ENCODE measurements at places on chromosomes 4 and X.
A peak's percentile ranks its signal among the peaks of the same experiment; 100 is the strongest.

GRCh38 chrX:17411205-17411604 lies 36.2 kb downstream of the NHS start:
- no peak for DNase-seq

- peak; percentile 84 for DNase-seq
Measured at GRCh38 chr4:22686141-22686540, 6.6 kb upstream of the GBA3 start.

DNA sequence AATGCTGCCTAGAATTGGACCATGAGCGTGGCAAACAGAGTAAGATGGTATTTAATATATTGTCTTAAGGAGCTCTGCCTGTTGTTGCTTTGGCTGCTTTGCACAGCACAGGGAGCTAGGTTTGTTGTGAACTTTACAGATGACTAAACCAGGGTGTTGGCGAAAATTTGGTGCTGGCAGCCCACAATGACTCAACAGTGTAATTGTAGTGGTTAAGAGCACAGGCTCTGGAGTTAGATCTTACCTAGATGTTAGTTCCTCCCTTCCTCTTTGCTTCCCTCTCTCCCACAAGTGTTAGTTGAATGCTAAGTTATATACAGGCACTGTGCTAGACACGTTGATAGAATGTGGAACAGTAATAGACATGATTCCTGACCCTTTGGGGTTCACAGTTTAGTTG lies 128.9 kb upstream of the TRPC5 start:
- DNase-seq: peak; percentile 54

GRCh38 chr4:149932188-149932587 lies 116.5 kb upstream of the IQCM start:
- DNase-seq: no peak

- no peak for DNase-seq
Measured at GRCh38 chr4:42925921-42926320, 33.4 kb downstream of the GRXCR1 start.

DNA sequence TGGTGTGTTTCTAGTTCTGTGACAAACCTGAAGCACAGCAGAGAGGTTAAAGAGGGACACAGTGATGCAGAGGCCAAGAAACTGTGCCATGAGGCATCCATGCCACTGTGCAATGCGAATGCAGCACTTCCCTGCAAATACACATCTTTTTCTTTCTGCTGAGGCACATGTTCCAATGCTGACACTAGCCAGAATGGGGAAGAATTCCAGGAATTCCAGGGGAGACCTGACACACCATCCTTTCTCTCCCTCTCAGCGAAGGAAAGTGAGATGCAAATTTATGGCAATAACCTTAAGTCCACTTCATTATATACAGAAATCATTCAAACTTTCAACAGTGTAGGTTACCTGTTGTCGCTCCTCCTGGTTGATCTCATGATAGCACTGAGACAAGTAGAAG lies 204.8 kb downstream of the LDB2 start:
- DNase-seq: no peak

- DNase-seq: no peak
Measured at GRCh38 chr4:101418466-101418865, 71.1 kb upstream of the PPP3CA start.

GRCh38 chr4:22595684-22596083 lies 79.8 kb upstream of the ADGRA3 start:
- DNase-seq: no peak

- peak; percentile 37 for DNase-seq
Measured at GRCh38 chr4:144583658-144584057, 62.3 kb upstream of the HHIP start.

DNA sequence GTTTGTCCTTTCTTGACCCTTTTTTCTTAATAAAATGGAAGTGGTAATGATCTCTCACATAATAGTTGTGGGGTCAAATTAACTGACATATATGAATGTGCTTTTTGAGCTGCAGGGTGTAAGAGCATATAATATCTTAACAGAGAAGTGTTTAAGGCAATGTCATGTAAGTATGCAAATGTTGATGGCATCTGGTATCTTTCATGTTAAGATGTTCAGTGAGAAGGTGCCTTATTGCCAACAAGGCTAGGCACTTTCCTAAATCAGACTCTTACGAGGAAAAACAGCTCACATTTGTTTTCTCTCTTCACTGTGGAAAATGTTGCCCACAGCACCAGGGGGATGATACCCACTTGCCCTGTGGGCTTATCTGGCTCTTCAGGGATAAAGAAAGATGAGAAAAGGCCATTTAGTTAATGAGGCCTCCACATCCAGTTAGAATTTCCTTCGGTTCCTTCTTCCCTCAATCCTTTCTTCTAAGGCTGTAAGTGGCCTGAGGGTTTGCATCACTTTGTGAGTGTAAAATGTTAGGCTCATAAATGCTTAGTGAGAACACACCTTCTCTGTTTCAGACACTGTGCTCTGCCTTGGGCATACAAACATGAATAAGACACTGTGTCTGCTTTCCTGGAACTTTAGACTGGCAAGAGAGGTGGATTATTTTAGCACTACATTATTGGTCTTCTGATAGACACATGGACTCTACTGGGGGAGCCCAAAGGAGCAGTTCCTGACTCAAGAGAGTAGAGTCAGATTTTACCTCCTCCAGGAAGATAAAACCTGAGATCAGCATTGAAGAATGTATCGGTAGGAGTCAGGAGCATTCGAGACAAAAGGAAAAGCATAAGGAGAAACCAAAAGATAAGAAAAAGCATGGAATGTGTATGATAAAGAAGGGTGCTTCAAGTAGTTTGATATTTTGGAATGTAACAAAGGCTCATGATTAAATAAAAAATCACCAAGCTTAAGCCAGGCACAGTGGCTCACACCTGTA lies 135.5 kb downstream of the SOWAHB start:
- peak; percentile 30 for DNase-seq

DNA sequence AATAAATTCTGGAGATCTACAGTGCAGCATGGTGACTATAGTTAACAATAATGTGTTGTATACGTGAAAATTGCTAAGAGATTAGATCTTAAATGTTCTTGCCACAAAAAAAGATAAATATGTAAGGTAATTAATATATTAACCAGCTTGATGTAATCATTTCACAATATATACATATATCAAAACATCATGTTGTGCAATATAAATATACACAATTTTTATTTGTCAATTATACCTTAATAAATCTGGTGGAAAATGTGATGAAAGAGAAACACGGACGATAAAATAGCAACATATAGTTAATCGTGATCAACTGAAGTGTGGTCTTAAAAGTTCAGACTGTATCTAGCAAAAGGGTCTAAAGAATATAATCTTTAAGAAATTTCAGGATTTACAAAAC lies 16.5 kb upstream of the NDNF start:
- DNase-seq: no peak

DNA sequence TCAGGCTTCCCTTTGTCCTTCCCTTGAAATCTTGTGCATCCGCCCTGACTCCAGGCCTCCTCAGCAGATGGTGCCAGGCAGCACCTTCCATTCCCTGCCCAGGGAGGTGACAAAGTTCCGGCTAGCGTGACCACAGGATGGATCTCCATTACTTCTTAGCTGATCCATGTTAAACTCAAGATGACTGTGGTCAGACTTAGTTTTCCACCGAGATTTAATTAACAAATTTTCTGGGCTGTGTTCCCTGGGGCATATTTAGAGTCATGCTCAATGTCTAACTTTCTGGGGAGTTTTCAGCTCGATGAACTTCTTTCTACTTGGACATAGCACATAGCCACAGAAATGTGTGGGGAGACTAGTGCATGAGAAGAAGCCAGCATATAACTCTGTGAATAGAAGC lies 215.1 kb upstream of the SFRP2 start:
- peak; percentile 23 for DNase-seq

DNA sequence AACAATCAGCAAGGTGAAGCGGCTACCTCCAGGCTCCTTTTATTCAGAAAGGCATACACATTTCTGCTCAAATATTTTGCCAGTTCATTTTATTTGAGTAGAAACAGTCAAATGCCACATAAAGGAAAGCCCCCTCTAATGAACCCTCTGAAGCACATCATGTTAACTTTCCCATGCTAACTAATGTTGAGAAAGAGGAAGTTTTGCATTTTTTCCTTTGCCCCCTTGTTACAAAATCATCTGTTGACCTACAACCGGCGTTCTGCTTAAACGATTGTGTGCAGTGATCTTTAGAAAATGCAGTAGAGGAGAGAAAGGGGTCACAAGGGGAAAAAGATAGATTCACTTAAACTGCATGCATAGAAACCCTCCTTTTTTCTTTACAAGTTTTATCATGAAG lies 25.2 kb upstream of the ATXN3L start:
- no peak for DNase-seq

- no peak for DNase-seq
Measured at GRCh38 chrX:20796450-20796849, 529.7 kb upstream of the RPS6KA3 start.

DNA sequence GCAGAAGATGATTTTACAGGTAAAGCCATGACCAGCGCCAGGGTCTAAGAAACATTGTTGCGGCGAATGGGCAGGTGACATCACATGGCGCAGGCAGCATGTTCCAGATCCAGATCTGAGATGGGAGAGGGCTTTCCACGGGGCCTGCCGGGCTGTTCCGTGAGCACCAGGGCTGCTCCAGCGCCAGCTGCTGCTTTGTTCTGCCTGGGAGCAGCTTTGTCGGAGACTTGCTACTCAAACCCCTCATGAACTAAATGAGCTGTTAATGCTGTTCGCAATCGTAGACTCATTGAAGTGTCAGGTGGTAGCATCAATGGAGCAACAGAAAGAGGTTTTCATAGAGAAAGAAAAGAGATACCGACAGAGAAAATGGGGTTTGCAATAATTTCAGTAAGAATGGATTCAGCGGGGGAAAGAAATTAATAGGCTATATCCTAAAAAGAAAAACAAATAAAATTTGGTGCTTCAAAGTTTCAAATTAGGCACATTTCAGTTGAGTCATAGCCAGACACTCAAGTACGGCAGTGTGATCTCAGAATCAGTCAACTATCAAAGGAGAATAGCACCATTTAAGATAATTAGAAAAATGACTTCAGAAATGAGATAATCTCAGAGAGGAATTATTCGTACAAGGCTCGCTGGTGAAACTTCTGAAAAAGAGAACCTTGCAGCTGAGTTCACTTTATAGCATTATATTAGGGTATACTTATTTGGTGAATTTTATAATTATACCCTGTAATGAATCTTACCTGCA lies 23.9 kb downstream of the SORBS2 start:
- no peak for DNase-seq

- DNase-seq: no peak
Measured at GRCh38 chrX:143733866-143734265, 13.3 kb upstream of the SPANXN2 start.

- no peak for DNase-seq
Measured at GRCh38 chrX:69144838-69145680, 20.2 kb downstream of the PJA1 start.

DNA sequence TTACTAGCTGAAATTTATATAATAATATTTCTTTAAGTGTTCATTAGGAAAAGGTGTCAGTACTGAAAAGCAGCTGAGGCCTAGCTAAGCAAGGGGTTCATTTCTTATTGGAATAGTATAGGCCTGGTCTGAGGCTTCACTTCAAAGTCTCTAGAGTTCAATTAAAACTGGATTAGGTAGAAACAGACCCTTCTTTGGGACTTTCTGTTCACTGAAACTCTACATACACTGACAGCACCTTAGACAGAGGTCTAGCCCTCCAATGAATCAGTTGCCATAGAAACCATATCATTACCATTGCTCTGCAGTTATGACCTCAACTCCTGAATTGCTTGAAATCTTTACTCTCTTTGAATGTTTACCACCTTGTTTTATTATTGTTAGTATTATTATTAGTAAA lies 86.4 kb upstream of the MAB21L2 start:
- DNase-seq: no peak

GRCh38 chrX:721354-721753 lies 90.8 kb downstream of the SHOX start:
- DNase-seq: no peak

DNA sequence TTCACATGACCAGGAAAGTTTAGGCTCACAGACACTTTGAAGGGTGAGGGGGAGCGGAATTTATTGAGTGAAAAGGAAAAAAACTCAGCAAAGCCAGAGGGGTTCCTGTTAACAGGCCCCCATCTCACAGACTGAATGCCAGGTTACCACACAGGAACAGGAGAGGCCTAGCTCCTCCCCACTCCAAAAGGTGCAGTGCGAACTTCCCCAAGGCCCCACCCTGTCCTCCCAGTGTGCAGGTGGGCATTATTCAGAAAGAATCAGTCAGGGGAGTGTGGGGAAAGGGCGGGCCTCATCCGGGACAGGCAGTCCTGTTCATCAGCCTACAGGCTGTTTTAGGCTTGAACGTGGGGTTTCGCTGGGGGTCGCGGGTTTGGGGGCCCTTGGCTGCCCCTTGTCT lies 4.0 kb downstream of the OTC start:
- no peak for DNase-seq

DNA sequence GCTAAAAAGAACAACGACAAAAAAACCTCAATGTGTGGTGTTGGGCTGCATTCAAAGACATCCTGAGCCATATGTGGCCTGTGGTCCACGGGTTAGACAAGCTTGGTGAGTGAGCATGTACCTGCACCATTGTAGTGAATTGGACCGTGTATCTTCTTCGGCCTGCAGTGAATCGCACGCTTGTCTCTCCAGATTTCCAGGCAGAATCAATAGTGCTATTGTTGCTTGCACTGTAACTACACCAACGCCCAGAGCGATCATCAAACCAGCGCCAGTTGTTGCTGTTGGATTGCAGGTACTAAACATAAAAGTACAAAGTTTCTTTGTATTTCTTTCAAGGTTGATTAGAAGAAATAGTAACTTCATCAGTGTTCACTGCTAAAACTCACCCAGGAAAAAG lies 101.6 kb downstream of the HUWE1 start:
- no peak for DNase-seq

GRCh38 chr4:141107927-141108326 lies 25.3 kb downstream of the RNF150 start:
- no peak for DNase-seq

- no peak for DNase-seq
Measured at GRCh38 chr4:7845493-7846128, 94.0 kb downstream of the AFAP1 start.

- DNase-seq: no peak
Measured at GRCh38 chrX:109635146-109635545, 10.2 kb upstream of the KCNE5 start.

GRCh38 chr4:42280327-42281095 lies 116.8 kb upstream of the SHISA3 start:
- DNase-seq: no peak

DNA sequence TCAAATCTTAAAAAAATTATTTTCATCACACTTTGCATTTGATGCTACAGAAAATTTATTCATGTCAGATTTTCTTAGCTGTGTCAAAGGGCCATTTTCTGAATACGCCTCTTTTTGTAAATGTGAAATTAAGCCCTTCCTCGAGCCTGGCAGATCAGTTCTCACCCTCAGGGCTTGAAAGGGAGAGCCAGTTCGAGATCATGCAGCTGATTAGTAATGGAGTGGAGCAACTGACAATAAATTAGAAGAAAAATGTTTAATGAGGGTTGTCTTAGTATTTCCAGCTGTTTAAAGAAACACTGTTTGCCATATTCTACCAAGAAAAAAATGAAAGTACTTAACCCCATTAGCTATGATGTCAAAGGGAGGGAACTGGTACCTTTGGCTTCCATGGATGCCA lies 28.7 kb downstream of the CC2D2A start:
- no peak for DNase-seq

All from astrocyte (in vitro differentiated cells and primary cell).